ENCODE measurements at places on chromosomes 5 and 9.

DNA sequence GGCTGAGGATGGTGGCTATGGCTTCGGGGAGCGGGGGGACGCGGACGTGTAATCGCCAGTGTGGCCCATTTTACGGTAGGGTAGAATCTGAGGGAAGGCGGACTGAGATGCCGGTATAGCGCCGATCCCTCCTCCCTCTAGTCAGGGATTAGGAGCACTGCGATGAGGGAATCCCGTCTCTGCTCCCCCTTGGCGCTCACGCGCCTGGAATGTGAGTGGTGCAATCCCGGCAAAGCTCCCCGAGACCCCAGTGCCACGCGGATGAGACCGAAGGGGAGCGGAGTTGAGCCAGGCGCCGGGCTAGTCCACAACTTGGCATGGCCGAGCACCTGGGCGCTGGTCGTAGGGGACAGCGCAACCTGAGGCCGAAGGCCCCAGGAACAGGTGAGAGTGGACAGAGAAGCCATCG, 2.2 kb downstream of the NPR3 start:
- peak; percentile 31 for DNase-seq

GRCh38 chr5:163436515-163436914, 880 bp upstream of the CCNG1 start:
- peak; percentile 42 for DNase-seq

DNA sequence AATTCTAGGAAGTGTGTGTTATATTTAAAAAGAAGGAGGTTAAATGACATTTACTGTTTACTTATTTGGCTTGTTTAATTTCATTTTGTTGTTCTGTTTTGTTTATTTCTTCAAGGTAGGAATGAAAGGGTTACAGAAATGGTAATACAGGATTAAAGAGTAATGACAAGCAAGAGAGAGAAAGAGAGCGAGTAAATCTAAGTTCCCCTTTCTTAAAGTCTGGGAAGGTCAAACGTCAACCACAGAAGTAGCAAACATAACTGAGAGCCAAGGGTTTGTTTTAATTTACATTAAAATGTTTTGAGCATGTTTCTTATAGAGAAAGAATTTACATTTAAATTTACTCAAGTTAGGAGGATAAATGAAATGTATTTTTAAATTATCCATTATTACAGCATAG, 18.7 kb downstream of the HCN1 start:
- peak; percentile 8 for DNase-seq

GRCh38 chr5:74232276-74232675, 408.3 kb downstream of the ENC1 start:
- DNase-seq, result no peak

DNA sequence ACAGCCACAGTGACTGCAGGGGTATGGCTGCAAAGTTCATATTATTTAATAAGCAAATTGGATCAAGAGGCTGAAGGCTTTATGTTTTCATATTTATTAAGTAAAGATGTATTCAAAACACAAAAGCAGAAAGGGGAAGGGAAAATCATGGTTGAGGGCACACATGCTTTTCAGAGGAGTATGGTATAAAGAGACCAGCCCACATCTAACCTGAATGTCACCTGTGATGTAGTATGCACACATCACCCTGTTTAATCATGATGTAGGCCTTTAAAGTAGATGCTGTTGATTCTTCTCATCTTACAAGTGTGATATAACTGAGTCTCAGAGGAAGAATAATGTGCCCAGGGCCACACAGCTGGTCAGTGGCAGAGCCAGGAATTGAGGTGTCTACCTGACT, 211.8 kb downstream of the DCP2 start:
- no peak for DNase-seq

GRCh38 chr9:82457298-82457697, 468.7 kb downstream of the SPATA31D1 start:
- no peak for DNase-seq

GRCh38 chr5:140255460-140256157, 47.3 kb downstream of the PFDN1 start:
- no peak for DNase-seq

- no peak for DNase-seq
Measured at GRCh38 chr5:158848634-158849033, 251.1 kb downstream of the EBF1 start.

DNA sequence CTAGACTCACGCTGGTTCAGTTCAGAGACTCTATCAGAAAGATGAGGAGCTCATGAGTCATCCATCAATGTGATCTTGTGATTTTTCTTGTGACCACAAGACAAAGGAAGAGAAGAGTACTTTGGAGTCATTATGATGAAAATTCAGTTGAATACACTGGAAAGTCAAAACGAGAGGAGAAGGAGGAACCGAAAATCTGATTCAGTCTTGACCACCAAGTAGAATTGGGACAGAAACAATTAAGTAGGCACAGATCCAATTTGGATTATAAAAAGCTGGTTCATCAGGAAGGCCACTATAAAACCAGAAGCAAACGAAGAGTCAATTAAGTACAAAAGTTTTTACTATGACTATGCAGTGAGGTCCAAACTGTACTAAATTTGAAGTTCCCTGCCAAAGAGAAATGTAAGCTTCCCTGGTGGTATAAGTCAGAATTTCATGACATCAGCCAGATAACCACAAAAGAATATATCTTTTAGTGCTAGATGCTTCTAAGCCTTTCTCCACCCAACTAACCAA, 90.9 kb downstream of the THBS4 start:
- DNase-seq, result peak; percentile 10

DNA sequence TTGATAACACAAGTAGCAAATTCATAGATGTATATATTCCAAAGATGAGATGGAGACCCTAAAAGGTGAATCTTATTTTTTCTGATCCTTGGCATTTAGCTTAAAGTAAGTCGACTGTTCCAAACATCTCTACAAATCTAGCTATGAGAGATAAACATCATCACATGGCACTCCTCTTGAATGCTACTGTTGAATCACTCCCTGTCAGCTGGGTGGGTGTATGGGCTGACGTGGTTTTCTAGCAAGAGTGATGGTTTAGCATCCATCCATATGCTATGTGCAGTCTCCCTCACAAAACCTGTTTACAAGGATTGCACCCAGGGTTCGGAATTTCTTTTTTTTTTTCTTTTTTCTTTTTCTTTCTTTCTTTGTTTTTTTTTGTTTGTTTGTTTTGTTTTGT, 13.8 kb downstream of the ACO1 start:
- no peak for DNase-seq

DNA sequence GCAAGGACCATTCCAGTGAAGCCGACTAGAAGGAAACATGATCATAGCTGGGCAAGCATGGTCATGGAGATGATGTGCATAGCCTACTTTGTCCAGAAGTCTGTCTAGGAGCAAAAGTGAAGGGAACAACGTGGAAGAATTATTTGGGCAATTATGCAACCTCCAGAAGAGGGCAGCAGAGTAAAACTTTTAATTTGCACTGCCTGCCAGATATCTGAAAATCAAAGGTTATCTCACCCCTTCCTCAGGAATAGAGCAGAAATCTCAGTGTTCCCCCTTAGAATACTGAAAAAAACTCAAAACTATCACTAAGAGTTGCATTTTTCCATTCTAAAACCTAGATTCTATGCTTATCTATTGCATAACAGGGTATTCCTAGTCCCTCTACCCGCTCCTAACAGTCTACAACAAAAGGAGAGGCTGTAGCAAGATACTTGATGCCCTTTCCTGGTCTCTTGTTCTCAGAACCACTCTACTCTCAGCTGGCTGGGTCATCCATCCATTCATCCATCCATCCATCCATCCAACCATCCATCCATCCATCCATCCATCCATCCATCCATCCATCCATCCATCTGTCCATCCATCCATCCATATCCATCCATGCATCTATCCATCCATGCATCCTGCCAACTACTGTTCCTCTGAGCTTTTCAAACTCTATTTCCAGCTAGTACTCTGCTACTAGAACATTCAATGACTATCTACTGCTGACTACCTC, 8.4 kb upstream of the SETD9 start:
- peak; percentile 73 for DNase-seq

GRCh38 chr9:75418518-75418917, 330.2 kb downstream of the OSTF1 start:
- no peak for DNase-seq

- DNase-seq, result peak; percentile 17
Measured at GRCh38 chr5:612498-613424, 621 bp downstream of the CEP72 start.

- DNase-seq, result no peak
Measured at GRCh38 chr5:131322926-131323325, 59.1 kb downstream of the CDC42SE2 start.

DNA sequence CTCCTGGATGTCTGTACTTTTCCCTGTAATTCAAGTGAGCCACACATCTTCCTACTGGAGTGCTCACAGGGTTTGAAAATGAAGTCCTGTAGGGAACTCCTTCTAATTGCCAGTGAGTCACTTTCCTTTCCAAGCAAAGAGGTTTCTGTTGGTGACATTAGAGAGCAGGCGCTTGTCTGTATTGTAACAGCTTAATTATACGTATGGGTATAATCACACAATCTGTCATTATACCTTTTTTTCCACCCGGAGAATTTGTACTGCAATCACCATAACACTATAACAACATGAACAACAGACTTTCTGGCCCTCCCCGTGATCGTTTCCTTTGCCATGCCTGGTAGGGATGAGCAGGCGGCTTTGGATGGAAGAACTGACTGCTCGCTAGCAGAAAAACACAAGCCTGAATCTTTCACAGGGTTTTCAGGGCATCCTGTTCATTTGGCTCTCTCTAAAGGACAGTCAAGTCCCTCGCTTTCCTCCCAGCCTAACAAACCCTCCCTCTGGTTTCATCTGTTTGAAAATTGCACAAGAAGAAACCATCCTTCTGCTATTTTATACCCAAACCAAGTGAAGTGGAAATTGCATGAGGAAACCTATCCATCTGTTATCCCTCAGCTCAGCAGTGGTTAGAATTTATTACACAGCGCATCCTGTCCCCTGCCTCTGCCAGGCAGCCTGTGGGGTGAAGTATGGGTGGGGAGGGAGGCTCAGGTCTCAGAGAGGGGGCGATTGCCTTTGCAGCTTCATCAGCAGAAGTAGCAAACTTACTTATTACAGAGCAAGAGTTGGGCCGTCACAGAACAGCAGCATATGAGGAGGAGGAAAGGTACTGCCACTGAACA, 307.0 kb upstream of the TLE4 start:
- peak; percentile 96 for DNase-seq

DNA sequence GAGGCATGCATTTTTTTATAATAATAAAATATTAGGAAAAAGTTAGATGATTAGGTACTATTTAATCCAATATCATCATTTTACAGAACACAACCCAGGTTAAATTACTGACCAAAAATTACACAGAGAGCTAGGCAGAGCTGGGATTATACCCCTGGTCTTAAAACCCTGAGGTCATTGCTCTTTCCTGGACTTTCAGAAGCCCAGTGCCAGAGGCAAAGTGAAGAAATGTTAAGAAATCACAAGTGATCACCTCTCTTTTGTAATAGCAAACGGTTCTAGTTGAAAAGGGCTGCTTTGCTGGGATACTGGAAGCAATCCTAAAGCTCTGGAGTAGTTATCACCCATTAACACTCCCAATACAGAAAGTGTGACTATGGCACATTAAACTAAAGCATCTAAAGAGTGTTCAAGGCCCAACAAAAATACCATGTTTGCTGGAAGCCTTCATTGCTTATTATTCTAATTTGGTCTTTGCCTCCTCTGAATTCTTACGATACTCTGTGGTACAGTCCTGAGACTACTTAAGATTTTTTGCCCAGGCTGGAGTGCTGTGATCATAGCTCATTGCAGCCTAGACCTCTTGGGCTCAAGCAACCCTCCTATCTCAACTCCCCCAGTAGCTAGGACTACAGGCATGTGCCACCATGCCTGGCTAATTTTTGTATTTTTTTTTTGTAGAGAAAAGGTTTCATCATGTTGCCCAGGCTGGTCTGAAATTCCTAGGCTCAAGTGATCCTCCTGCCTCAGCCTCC, 575.9 kb downstream of the RAB3C start:
- no peak for DNase-seq

DNA sequence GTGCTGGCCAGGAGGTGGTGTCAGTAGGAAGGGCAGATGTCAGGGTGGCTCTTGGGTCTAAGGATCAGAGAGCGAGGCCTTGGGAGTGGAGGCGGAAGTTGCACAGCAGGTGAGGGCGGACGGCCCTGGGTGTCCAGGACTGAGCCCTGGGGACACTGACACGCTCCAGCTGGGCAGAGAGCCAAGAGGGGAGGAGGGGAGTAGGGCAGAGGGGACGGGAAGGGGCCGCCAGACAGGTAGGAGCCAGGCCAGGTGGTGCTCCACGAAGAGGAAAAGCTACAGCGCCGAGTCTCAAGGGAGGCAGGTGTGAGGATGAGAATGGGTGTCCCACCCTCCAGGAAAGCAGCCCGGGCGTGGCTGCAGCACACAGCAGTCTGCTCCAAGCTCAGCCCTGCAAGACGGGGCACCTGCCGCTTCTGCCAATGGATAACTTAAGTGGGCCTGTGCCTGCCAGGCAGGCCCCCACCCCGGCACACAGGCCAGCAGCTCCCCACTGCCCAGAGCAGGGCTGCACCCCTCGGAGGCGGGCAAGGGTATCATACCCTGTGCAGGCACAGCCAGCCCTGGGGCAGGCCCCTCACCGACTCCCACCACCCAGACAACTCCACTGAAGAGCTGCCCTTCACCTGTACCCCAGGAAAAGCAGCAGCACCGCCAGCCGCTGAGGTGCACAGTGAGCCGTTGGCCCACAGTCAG, 4.9 kb downstream of the TPRN start:
- no peak for DNase-seq

DNA sequence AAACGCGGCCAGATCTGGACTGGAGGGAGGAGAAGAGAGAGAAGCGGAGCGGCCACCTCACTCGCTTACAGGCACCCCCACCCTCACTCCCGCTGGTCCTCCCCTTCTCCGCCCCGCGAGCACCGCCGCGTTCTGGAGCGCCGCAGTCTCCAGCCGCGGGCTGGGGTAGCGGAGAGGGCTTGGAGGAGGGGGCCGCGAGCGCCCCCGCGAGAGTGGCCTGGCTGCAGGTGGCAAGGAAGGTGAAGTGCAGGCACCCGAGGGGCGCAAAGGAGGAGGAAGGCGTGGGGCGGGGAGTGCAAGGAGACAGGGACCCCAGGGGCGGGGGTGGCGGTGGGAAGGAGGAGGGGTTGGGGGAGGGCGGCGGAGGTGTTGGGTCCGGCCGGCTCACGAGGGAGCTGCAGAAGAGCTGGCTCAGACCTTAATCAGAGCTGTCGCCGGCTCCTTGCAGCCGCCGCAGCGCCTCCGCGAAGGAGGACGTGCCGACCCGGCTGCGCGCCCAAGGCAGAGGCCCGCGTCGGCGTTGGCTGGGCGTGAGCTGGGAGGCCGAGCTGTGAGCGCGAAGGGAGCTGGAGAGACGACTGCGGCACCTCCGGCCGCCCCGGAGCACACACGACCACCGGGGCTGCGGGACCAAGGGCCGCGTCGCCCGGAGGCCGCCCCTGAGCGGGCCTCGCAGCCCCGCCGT, at the start of gene DMRT3:
Gene DMRT3 (plus strand): TSS at position 398 of the 685 bp plus-strand sequence. CDS start 347 bp downstream, outside the sequence.
- no peak for DNase-seq

DNA sequence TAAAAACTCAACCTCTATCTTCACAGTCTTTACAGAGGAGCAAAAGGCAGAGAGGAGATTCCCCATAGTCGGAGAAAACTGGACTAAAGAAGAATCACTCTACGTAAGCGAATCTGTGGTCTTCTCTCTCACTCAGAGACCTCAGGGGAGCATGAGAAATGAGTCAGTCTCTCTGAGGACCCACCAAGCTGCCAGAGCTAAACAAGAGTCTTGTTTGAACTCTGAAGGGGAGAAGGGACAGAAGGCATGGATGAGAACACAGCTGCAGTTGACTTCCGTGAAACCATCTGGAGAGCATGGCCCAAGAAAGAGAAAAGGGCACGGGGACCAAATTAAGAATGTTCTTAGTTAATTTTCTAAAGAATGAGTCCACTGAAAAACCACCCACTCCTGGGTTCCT, 12.8 kb upstream of the MAN2A1 start:
- no peak for DNase-seq

- DNase-seq, result no peak
Measured at GRCh38 chr9:1294641-1295258, 244.6 kb downstream of the DMRT2 start.

Measured in Kasumi-1 (cell line).